IMR-90 (cell line): ENCODE measurements at places on chromosomes 3 and 15. TPM values are rescaled to one million over a fixed set of nuclear protein-coding genes. Genes with fewer than 3 reads are reported as not detected.
A peak's percentile ranks its signal among the peaks of the same experiment; 100 is the strongest.

- no peak for DNase-seq
Measured at GRCh38 chr15:51195459-51195858, 100.8 kb upstream of the TNFAIP8L3 start.

GRCh38 chr3:33751336-33751735 lies 33.3 kb upstream of the CLASP2 start:
- DNase-seq, result no peak

DNA sequence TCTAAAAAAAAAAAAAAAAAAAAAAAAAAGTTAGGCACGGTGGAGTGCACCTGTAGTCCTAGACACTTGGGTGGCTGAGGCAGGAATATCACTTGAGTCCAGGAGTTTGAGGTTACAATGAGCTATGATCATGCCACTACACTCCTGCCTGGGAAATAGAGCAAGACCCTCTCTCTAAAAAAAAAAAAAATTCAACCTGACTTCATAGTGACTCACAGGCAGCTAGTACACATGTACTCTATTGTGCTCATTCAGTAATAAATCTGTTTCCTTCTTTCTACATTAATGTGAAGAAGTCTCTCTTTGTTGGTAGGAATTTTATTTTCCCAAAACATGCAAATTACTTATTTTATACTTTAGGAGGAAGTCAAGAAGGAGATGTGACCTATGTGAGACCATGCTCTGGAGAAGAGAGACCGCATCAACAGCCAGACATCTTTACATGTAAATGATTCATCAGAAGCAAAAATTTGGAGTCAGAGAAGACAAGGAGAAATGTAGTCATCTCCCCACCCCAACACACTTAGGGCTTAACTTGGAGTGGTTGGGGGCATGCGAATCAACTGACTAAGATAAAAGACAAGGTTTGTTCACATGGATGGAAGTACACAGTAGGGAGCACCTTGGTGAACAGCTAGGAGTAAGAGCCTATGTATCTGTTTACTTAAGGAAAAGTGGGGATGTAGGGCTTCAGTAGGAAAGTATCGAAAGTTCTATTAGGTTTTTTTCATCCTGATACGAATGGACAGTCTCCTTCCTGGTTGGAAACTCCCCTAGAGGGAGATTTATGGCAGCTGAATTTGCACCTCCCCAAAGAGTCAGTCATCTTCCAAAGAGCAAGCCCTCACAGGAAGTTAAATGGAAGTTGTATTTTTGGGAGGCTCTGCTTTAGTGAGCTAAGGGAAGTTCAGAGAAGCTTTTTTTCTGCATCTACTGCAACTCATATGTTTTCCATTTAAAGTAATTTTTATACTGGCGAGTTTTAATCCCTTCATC lies 23.0 kb upstream of the NMD3 start:
- DNase-seq, result no peak

- no peak for DNase-seq
Measured at GRCh38 chr3:26081806-26082205, 291.9 kb downstream of the OXSM start.

GRCh38 chr3:159625594-159625993 lies 363.0 kb upstream of the IL12A start:
- no peak for DNase-seq

Gene SETD5
- polyA plus RNA-seq, result 42.7 and 45.1 TPM in 2 replicates

DNA sequence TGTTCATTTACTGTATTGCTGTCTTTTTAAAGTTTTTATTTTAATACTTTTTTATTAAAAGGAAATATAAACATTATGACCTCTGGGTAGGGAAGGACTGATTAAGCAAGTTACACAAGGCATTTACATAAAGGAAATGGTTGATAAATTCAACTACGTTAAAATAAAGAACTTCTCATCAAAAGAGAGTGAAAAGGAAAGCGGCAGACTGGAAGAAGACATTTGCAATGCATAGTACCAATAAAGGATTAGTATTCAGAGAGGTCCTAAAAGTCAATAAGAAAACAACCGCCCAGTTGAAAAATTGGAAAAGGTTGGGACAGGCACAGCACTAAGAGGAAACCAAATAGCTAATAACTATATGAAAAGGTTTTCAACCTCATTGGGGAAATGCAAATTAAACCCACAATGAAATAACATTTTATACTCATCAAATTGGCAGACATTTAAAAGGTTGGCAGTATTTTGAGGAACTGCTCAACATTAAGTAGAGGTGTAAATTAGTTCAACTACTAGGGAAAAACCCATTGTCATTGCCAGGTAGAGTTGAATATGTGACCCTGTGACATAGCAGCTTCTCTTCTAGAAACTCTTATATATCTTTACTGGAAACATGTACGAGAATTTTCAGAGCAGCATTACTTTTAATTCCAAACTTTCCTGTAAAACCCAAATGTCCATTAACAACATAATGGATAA lies 9.5 kb downstream of the PDE8A start:
- DNase-seq, result no peak

Gene ZNF860
- polyA plus RNA-seq, result 0.07 and 0.26 TPM in 2 replicates

GRCh38 chr15:38406436-38406835 lies 47.5 kb upstream of the FAM98B start:
- DNase-seq, result peak; percentile 58

- no peak for DNase-seq
Measured at GRCh38 chr3:67655364-67656121, 1.1 kb upstream of the SUCLG2 start.

DNA sequence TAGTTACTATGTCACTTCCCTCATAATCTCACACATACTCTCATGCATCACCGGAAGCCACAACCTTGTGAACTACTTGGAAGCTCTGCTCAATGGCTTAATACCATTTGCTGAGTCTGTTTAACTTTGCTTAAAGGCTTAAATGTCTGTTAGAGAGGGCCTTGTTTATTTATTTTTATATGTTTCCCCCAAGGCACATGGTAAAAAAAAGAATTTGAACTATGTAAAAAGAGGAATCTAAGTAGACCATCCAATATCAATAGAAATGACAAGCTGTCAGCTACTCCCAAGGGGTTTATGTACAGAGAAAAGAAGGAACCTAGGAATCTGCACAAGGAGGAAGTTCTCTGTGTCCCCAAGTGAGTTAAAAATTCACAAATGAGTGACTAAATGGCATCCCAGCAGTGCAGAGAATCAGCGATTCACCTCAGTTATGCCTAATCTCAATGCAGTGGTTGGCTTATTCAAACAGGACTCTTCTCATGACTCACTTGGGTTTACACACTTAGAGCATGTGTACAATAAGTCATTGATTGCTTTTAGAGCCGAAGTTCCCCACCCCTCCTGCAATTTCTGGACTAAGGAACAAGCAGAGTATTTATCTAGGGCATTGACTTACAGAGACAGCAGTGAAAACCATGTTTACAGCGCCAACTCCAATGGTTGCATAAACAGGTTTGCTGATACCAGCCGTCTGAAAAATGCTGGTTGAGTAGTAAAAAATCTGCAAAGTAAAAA lies 24.4 kb downstream of the SLC2A2 start:
- DNase-seq, result peak; percentile 66

GRCh38 chr3:146640955-146641867 lies 36.1 kb upstream of the PLSCR5 start:
- DNase-seq, result peak; percentile 37

GRCh38 chr3:10771486-10772270 lies 44.4 kb upstream of the SLC6A11 start:
- no peak for DNase-seq

Gene GPR15
- polyA plus RNA-seq, result not detected in 2 replicates

- no peak for DNase-seq
Measured at GRCh38 chr15:64513823-64514222, 53.4 kb downstream of the ZNF609 start.

GRCh38 chr15:90080458-90080755 lies 21.9 kb downstream of the IDH2 start:
- DNase-seq, result no peak

GRCh38 chr3:71725271-71725991 lies at the start of gene EIF4E3:
Gene EIF4E3 (minus strand): TSS chr3:71725402. CDS start chr3:71725367, 35 bp downstream.
- peak; percentile 4 for DNase-seq

DNA sequence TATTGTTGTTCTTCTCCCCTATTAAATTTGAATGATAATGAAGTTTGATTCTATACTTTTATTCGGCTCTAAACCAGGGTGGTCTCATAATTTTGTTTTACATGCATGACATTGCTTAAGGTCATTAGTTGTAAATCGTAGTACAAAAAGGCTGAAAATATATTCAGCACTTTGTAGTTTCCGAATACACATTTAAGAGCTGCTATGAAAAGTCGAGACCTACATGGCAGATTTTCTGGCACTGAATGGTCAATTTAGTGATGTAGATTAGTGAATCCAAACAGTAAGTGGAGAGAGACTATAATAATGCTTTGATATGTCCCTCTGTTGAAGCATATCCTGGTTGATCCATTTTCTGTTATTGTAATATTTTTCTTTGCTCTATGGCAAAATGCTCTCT lies 254.0 kb upstream of the SOX2 start:
- no peak for DNase-seq

- DNase-seq, result peak; percentile 34
Measured at GRCh38 chr3:136380530-136380929, 130.4 kb downstream of the PCCB start.

Gene ARL6IP5
- 68.7 and 76.4 TPM in 2 replicates for polyA plus RNA-seq

- DNase-seq, result no peak
Measured at GRCh38 chr3:126760541-126760940, 56.5 kb downstream of the CHCHD6 start.

GRCh38 chr3:176633511-176633910 lies 563.8 kb downstream of the TBL1XR1 start:
- DNase-seq, result no peak

DNA sequence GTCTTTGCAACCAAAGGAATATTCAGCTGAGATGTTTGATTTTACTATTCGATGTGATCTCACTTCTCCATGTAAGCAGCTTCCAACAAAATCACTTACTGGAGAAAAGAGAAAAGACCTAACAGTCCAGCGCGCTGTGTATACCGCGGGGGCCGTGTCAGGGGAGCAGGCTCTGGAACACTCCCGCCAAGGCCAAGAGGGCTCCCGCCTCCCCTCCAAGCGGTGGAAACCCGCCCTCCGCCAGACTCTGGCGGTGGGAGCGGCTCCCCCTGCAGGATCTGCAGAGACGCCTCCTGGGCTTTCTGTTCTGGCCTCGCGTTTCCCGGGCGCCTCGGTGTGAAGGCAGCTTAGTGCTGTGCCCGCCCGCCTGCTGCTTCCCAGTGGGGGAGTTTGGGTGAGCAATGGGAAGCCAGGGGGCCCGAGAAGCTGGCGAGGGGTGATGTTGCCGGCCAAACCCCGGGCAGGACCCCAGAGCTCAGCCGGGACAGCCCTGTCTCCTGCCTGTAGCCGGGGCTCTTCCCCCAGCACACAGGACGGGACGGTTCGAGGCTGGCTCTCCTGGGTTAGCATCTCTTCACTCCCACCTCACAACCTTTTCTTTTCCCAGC lies 36.3 kb downstream of the CHST14 start:
- peak; percentile 64 for DNase-seq

Gene TICRR
- polyA plus RNA-seq, result 4.0 and 4.2 TPM in 2 replicates

DNA sequence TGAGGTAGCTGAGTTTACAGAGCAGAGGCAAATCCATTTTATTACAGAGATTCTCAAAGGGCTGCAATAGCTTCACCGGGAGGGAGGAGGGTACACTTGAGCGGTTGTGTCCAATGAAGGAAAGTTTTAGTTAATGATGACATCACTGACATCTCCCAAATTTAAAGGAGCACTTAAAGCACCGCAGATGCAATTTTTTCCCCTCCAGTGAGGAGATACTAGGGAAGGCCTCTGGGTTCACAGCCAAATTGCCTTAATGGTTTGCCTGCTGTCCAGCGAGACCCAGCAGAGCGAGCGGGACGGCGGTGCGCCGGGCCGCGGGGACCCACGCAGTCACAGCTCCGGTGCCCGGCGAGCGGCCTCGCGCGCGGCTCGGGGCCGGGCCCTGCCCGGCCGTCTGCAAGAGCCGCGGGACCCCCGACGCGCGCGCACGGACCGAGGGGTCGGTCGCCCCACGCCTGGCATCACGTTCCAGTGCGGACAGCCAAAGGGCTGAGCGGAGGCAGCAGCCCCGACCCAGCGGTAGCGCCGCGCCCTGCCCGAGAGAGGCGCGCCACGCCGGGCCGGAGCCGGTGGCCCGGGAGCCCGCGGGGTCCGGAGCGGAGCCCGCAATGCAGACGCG lies 160.5 kb upstream of the CHRNA7 start:
- DNase-seq, result no peak

GRCh38 chr15:73522011-73522410 lies 79.0 kb downstream of the REC114 start:
- no peak for DNase-seq

GRCh38 chr3:19013879-19014278 lies 134.4 kb upstream of the KCNH8 start:
- DNase-seq, result no peak

GRCh38 chr15:63482874-63483323 lies 21.5 kb upstream of the USP3 start:
- no peak for DNase-seq

Gene CLSTN2
- polyA plus RNA-seq, result 0.07 TPM in 2 replicates

DNA sequence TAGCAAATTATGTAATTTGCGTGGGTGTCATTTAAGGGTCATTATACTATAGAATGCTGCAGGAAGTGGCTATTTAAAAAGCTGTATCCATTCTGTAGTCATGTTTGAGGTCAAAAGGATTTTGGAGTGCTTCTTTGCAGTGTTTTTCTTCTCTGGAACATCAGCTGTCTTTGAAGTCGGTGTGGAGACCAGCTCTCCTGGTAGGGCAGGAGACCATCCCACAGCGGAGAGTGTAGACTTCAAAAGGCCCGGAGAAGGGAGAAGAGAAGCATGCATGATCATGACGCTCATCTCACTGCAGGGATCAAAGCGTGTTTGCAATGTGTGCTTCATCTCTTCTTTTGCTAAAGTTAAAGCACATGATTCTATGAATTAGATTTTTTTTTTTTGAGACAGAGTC lies 19.9 kb downstream of the PXK start:
- DNase-seq, result no peak

- peak; percentile 30 for DNase-seq
Measured at GRCh38 chr3:165837058-165837525, at the start of gene BCHE. Gene BCHE (minus strand): TSS chr3:165837423. CDS start chr3:165831033, 6,390 bp downstream.

DNA sequence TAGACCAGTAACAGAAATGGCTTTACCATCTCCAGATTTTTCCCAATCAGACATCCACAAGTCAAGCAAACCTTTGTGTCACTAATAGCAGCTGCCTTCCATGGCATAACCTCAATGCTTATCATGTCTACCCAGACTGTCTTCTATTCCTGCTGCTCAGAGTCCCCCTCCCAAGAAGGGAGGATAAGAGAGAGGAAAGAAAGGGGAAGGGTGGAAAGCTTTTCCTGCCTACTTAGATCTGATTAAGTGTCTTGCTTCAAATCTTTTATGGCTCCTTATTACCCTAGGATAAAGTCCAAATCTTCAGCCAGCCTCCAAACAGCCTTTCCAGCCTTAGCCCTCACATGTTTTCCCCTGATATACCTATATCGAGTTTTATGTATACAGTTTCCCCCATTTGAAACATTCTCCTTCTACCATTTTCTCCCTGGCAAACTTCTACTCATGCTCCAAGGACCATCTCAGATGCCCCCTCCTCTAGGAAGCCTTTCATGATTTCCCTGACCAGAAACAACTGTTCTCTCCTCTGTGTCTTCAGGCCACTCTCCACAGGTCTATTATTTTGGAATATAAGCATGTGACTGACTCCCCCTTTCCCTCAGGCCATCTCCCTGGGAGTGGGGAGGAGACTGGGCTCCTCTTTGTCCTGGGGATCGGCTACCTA lies 7.9 kb upstream of the SSUH2 start:
- no peak for DNase-seq
